Activated T-cell treated with anti-CD3 and anti-CD28 coated beads for 1 hour (primary cell): ENCODE measurements at places on chromosomes 12 and 14.

DNA sequence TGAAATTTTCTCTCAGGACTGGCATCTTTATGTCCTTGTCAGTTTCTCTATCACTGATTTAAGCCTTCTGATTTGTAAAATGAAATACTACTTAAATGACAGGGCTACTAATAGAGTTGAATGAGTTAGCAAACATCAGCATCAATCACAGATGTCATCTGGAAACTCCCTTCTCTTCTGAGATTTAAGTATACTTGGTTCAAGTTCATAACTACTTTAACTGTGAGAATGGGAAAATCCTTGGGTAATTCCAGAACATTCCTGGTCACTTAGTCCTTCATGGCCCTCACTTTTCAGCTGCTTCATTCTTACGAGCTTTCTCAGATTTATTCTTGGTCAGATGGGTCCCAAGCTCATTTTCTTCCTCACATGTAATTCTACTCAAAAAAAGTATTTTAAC, 1655.3 kb upstream of the FLRT2 start:
- no peak for DNase-seq

DNA sequence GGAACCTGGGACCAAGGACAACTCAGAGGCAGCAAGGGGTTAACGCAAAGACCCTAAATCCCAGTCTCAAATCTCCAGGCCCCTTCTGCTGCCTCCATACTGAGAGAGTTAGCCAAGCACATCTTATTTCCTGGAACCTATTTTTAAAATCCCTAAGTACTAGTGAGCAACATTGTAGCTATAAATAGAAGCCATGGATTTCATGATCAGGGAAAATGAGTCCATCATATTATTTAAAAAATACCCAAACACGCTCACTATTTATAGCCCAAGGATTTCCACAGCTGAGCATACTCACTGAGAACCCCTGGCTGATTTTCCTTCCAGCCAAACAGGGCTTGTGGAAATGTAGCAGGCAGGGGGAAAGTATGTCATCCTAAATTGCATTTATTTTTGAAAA, 19.4 kb upstream of the TUNAR start:
- no peak for DNase-seq

GRCh38 chr12:88723219-88723618, 142.9 kb upstream of the KITLG start:
- no peak for DNase-seq

GRCh38 chr12:50981319-50982239, 29.2 kb downstream of the HIGD1C start:
- no peak for DNase-seq

DNA sequence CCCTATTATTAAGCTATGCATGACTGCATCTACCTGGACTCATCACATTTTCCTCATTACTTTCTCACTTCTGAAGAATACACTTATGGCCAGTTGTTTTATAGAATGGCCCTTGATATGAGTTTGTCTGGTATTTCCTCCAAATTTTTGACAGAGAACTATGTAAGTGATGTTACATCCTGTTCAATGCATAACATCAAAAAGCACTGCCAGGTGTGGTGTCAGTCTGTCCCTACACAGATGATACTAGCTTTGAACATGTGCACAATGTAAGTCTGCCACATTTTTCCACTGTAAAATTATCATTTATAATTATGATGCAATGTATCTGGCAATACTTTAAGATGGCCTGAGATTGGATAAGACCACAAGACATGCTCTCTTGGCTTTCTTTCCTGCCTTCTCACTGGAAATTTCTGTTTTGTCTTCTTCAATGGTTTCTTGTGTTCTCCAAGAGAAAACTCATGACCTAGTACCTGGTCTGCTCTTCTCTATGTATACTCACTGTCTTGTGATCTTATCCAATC, 28.3 kb downstream of the HEATR5A start:
- no peak for DNase-seq

DNA sequence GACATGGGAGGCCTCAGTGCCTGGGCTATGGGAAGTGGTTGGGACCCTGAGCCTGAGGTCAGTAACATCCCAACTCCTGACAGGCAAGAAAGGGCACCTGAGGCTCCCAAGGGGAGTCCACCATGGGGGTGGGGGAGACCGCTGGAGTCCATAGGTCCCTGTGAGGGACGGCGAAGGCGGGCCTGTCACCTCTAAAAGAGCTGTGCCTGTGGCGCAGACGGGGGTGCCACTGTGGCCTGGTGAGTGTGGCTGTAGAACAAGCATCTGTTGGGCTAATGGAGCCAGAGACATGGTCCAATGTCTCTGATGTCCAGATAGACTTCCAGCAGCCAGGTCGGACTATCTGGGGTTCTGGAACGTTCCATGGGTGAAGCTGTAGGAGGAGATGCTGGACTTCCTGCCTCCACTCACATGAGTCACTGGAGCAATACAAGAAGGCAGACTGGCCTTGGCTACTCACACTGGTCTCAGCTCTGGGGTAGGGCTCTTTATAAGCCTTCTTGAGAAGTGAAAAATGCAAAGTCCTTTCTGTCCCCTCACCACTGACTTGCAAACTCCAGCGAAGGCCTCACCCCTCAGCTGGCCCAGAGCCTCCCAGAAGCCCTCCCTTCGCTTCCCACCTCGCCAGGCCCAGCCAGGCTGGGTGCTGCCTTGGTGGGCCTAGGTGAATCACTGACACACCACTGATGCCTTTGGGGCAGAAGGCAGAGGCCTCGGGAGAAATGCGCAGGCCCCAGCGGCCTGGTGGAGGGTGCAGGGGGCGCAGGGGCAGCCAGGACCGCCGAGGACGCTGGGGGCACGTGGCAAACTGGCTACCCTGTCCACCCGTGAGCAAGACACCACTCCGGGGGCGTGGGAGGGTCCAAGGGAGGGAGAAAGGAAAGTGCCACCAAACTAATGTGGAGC, 1.1 kb upstream of the TRAF3 start:
- DNase-seq = no peak

GRCh38 chr14:42855085-42855484, 1248.4 kb downstream of the LRFN5 start:
- DNase-seq = no peak

GRCh38 chr12:88839486-88839885, 259.2 kb upstream of the KITLG start:
- DNase-seq = no peak

GRCh38 chr14:39268393-39268792, 34.7 kb downstream of the MIA2 start:
- DNase-seq = no peak

DNA sequence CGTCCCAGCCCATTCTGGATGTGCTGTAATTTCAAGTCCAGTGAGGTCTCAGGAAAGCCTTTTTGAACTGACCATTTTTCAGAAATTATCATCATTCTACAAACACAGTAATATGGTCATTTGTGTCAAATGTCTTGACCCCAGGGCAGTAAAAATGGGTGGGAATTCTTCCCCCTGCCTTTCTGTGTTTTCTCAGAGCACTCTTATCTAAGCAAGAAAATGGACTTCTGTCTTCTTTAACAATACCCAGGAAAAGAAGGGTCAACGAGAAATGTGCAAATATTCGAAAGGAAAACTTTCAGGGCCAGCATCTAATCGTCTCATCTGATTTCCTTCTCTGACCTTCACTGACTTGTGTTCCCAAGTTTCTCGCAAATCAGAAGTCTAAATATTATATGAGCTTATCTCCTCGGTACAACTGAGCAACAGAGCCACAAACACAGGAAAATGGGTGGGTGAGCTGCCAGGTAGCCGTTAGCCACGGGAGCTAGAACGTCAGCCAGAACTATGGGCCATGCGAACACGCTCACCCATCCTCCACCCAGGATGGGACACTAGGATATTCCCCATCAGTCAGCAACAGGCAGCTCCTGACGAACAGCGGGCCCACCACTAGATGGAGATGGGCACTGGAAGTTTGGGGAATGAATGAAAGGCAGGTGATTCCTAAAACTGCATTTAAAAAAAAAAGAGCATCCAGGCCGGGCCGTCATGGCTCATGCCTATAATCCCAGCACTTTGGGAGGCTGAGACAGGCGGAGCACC, 57.1 kb downstream of the VWF start:
- no peak for DNase-seq

GRCh38 chr12:65902500-65902899, 78.2 kb downstream of the HMGA2 start:
- DNase-seq = no peak

- DNase-seq = no peak
Measured at GRCh38 chr14:72812292-72812851, 81.5 kb downstream of the DPF3 start.

DNA sequence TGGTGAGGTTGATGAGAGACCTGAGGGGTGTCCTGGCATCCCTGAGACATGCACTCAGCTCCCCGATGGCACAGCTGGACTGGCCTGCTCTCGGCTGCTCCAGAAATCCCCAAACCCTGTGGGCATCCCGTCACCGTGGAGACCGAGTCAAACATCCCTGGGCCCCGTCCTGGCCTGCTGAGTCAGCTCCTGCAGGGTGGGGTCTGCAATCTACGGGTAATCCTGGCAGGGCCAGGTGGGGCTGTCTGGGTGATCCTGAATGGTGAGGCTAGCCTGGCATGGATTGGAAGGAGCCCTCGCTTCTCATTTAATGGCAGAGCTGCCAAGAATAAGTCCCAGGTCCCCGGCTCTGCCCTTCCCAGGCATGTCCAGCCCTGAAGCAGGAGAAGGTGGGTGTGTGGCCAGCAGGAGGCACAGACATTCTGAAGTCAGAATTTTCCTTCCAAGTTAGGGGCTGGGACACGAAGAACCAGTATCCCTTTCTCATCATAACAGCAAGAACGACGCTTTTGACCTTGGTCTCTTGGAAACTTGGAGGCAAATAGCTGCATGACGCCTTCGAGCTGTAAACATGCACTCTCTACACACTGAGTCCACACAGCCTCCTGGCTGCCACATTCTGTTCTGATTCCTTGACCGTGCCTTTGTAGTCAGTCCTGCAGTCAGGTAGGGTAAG, 17.7 kb upstream of the SERPINA4 start:
- DNase-seq = no peak

DNA sequence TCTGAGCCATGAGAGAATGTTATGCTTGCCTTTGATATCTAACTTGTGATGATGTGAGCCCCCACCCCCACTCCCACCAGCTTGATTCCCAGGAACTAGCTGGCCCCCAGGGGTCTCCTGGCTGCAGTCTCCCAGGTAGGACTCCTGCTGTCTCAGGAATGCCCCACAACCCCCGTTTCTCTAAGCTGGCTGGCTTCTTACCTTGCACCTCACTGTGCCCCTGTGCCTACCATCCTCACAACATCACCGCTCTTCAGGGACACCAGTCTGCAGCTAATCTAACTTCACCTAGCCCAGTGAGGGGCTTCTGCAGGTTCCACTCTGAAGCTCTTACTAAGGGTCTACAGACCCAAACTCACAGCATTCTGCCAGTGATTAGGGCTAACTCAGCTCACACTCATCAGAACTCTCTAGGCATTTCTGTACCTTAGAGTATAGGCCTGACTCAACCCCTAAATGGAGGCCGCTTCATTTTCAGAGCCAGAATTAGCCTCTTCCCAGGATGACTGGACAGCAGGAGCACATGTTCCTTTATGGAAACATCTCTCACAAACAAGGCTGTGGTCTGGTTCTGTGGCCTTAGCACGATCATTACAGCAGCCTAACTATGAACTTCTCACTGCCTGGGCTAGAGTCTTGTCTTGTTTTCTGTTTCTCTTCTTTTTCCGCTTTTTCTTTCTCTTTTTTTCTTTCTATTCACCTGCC, 72.8 kb upstream of the IFNG-AS1 start:
- DNase-seq = no peak

DNA sequence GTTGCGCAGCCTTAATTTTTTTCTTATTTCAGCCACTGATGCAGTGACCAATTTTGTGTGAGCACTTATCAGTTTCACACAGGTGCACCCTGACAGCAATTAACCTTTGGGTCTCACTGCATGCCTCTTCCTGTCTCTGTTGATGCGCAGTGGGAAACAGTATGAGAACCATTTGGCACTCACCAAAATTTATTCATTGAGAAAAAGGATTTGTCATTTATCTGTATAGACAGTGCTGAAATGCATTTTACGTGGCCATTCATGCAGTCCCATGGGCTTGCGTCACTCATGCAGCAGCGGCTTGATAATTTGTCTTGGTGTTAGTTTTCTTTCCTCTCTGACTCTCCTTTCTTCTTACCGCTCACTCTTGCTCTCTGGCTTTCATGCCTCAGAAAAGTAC, 157.5 kb downstream of the C12orf75 start:
- DNase-seq = no peak

DNA sequence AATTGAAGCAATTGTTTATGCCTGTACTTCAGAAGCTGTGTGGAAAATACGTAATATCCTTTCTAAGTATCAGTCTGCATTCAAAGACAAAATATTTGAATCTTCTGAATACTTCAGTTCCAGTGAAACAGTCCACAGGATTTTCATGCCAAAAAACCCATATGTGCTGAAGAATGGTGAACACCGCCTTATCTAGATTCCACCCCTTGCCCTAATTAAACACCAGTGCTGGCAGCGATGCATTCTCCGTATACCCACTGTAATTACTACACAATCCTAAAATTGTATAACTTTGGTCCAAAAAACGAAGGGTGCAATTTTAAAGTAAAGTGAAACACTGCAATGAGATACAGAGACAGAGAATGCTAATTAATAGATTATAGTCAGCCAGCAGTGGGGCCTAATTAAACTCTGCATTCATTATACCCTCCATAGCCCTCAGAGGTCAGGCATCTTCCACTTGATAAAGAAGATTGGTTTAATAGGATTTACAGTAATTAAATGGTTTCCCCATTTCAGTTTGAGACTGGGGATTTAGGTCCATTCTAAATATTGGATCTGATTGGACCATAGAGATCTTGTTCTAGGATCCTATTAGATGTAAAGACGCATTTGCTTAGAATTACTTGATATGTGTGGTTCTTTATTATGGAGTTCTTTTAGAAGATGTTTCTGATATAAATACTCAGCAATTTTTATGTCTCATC, 43.9 kb downstream of the ERC1 start:
- DNase-seq = no peak

- DNase-seq = no peak
Measured at GRCh38 chr12:108640802-108641445, 7.2 kb upstream of the SELPLG start.

GRCh38 chr12:106919910-106920544, 35.7 kb upstream of the TMEM263 start:
- DNase-seq = no peak

DNA sequence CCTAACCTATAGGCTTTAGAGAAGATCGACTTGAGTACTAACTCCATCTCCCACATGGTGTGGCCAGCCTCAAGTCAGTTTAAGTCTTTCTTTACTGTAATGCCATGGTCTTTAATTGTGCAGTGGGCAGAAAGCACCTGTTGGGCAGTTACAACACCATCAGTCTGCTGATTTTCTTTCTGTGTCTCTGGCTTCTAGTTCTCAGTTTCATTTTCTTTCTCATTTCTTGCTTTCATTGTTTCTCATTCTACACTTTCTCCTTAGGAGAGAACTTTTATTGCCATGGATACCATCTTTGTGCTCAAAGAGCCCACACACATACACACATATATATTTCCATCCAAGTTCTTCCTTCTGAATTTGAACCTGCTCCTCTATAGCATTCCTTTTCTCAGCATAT, 96.1 kb upstream of the SLC16A7 start:
- DNase-seq = no peak

DNA sequence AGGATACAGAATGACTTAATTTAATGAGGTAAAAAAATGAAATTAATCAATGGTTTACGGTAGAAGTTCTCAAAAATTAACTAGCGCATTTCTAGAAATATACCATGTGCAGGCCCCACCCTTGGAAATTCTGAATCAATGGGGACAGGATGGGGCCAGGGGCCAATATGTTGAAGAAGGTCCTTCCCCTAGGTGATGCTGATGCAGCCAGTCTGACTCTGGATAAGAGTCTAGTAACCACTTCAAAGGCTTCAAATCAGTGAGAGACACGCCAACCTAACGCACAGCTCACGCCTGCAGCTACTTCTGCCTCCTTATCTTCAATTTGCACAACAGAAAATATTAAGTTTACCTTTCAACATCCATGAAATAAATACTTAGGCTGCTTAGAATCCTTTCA, 14.9 kb downstream of the GIT2 start:
- no peak for DNase-seq
